Activated CD4-positive, alpha-beta memory T cell treated with anti-CD3 and anti-CD28 coated beads for 36 hours (primary cell): ENCODE measurements at places on chromosomes 13 and 19. TPM values are rescaled to one million over a fixed set of nuclear protein-coding genes. Genes with fewer than 3 reads are reported as not detected.

- DNase-seq = no peak
These were observed 2.8 kb downstream of the FXYD3 start for GRCh38 chr19:35118268-35119020.

Gene C5AR1
- total RNA-seq = 0.48 TPM

- DNase-seq = no peak
These were observed 2.6 kb downstream of the PPP5C start for GRCh38 chr19:46349311-46349993.

Gene WDR88
- total RNA-seq = not detected

DNA sequence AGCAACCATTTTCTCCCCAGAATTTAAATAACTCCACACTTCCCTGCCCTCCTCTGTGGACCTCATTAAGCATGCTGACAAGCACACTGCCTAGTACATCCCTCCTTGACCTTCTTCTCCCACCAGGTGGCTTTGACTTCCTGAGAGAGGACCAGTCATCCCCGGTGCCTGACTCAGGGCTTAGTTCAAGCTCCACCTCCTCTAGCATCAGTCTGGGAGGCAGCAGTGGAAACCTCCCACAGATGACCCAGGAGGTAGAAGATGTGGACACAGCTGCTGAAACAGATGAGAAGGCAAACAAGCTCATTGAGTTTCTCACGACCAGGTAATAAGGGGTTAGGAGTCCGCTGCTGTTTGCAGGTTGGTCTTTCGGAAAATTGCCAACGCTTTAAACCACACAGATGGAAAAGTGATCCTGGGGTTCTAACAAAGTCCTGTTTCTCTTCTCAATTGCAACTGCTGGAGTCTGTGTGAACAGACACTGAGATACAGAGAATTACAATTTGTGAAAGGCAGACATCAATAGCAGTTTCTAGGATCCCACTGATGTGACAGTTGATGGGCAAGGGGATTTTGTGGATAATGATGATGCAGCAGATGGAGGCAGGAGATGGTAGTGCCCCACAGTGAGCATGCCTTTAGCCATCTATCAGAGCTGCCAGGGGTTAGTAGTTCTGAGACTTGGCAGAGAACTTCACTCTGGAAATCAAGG is 86.7 kb downstream of the ZAR1L start:
- DNase-seq = peak; percentile 24

Gene CTXN1
- total RNA-seq = 0.77 TPM
